ENCODE measurements at places on chromosomes 3 and 15. TPM values are rescaled to one million over a fixed set of nuclear protein-coding genes. Genes with fewer than 3 reads are reported as not detected.

Gene RRP9
- 15.3 TPM for total RNA-seq

Gene PPCDC
- 11.1 TPM for total RNA-seq

Gene LDHAL6B
- total RNA-seq = not detected

Gene RNF123
- total RNA-seq = 26.9 TPM

Gene LEO1
- 14.1 TPM for total RNA-seq

Gene CTXND1
- not detected for total RNA-seq

Gene RAB7A
- 65.6 TPM for total RNA-seq
